ENCODE measurements at places on chromosomes 5 and 9.

- peaks cover 8% of the 10 kb centered on the region for H3K36me3 ChIP-seq
- H3K4me3 ChIP-seq: no peak overlapping the region
- H3K4me1 ChIP-seq: no peaks in the 10 kb centered on the region
- H3K27ac ChIP-seq: peak overlapping the region; percentile 73
Observed at GRCh38 chr5:96219580-96220281, 213.3 kb downstream of the PCSK1 start.

DNA sequence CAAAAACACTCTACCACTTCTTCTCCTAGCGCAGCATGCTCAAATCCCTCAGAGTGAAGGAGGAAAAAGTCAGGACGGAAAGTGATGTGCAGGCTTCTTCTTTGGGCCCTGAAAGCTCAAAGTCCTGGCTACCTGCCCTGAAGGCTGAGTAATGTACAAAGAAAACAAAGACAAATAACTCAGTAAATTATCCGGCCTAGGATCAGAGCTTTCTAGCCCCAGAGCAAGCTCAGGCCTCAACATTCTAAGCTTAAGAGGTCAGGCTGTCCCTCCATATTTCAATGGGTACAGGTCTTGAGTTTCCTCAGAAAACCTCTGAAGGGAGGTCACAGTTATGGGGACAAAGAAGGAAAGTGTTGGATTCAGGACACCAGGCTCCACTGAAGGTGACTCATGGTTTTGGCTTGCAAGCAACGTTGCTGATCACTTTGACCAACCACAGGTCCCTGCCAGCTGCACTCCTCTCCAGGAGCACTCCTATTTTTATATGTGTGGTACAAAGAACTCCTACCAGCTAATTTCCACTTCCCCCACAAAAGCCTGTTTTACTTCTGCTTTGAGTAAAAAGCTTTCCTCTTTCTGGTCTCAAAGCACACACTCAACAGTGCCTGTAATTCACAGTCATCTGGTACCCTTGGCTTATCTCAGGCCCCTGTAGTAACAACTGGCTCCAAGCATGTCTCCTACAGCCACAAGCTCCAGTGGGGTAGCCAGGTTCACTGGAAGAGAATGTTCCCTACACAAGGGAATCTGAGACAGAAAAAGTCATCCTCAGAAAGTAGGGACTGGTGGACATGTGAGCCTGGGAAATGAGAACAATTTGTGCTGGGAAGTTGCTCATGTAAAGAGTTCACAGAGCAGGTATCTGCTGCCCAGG, 115.7 kb downstream of the UGCG start:
- peaks cover 13% of the 10 kb centered on the region for H3K4me1 ChIP-seq
- H3K27ac ChIP-seq: peak overlapping the region; percentile 22
- H3K4me3 ChIP-seq: no peak overlapping the region
- H3K27me3 ChIP-seq: peaks cover 6% of the 10 kb centered on the region

DNA sequence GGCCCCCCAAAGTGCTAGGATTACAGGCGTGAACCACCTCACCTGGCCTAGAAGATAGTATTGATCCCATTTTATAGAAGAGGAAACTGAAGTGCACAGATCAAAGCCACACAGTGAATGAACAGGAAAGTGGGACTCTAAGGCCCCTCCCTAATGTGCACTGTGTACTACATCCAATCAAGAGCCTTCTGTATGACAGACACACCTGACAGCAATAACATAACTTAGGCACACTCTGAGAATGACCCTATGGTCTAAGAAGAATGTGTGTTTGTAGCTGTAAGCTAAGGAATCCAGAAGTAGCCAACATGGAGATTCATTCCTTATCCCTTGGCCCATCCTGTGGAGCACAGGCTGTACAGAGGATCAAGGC, 271.2 kb downstream of the SMARCA2 start:
- no peak overlapping the region for H3K27ac ChIP-seq
- no peaks in the 10 kb centered on the region for H3K36me3 ChIP-seq
- no peak overlapping the region for H3K4me3 ChIP-seq
- H3K4me1 ChIP-seq: peaks cover 26% of the 10 kb centered on the region
- DNase-seq: no peak

GRCh38 chr5:129616517-129616916, 131.4 kb upstream of the MINAR2 start:
- H3K27ac ChIP-seq: no peak overlapping the region
- no peaks in the 10 kb centered on the region for H3K27me3 ChIP-seq
- peaks cover 10% of the 10 kb centered on the region for H3K36me3 ChIP-seq

DNA sequence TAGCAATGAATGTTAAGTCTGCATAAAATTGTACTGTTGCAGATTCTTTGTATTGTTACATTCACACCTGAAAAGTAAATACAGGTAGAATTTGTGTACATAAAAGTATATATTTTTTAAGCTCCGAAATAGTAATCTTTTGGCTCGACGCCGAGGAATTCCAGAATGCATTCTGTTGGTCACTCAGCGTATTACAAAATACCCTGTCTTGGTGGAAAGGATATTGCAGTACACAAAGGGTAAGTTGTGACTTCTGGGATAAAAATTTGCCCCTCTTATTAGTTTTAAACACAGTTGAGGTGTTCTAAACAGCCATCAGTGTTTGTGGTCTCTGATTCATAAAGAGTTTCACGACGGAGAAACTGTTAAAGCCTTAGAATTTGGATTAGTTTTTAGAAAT, 257.6 kb downstream of the ARHGEF28 start:
- no peaks in the 10 kb centered on the region for H3K4me1 ChIP-seq
- H3K27ac ChIP-seq: no peak overlapping the region
- DNase-seq: no peak
- no peak overlapping the region for H3K4me3 ChIP-seq

- peaks cover 80% of the 10 kb centered on the region for H3K4me1 ChIP-seq
- peaks cover 38% of the 10 kb centered on the region for H3K27me3 ChIP-seq
- no peak for DNase-seq
- H3K4me3 ChIP-seq: peak overlapping the region; percentile 42
- H3K36me3 ChIP-seq: no peaks in the 10 kb centered on the region
Observed at GRCh38 chr9:129435291-129435690, 185.6 kb downstream of the C9orf50 start.

- peaks cover 19% of the 10 kb centered on the region for H3K4me1 ChIP-seq
- no peaks in the 10 kb centered on the region for H3K36me3 ChIP-seq
- H3K27me3 ChIP-seq: peaks cover 17% of the 10 kb centered on the region
- no peak overlapping the region for H3K4me3 ChIP-seq
Observed at GRCh38 chr9:135242049-135242396, 154.6 kb downstream of the OLFM1 start.

DNA sequence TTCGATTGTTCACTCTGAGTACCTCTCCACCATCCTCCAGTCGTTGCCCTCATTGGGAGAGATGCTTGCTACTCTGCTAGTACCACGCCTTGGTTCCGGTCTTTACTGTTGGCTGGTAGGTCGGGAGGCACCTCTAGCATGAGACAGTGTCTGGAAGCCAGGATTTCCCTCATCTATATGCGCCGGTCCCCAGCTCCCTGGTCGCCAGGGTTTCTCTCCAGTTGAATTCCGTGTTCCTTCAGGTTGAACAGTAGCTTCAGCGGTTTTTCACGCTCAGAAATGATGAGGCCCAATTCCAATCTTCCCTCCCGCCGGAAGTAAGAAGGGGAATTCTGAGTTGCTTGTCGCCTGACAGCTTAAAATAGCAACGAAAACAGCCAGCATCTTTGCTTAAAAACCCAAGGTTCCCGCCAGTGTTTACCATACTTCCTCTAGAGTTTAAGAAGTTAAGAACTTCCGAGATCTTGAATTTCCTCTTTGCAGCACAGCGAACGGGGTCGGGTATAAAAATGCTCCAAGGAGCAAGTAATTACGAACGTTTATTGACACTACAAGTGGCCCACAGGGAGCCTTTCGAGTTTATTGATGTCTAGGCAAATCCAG, 1.3 kb upstream of the ST8SIA4 start:
- no peak for DNase-seq
- H3K4me1 ChIP-seq: peaks cover 44% of the 10 kb centered on the region
- H3K4me3 ChIP-seq: peak overlapping the region; percentile 91
- H3K27ac ChIP-seq: no peak overlapping the region
- H3K36me3 ChIP-seq: no peaks in the 10 kb centered on the region
- peaks cover 48% of the 10 kb centered on the region for H3K27me3 ChIP-seq

DNA sequence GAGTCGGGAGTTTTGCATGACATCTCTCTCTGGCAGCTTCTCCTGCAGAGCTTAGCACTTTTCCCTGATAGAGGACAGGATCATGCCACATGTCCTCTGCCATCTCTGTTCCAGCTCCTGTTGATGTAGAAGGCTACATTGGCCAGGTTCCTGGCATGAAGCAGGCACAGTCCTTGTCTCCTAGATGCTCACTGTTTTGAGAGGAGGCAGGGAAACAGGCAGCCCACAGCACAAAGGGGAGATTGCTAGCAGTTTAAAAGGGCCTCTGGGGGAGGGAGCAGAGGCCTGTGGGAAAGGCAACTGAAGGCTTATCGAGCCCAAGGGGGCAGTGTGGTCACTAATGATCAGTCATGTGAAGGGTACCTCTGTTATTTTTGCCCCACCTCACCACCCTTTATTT, 10.7 kb downstream of the ARHGAP26 start:
- DNase-seq: peak; percentile 9
- peaks cover 65% of the 10 kb centered on the region for H3K4me1 ChIP-seq
- no peaks in the 10 kb centered on the region for H3K36me3 ChIP-seq
- H3K27ac ChIP-seq: peak overlapping the region; percentile 15
- no peaks in the 10 kb centered on the region for H3K27me3 ChIP-seq

GRCh38 chr9:110192531-110193261, 15.3 kb downstream of the C9orf152 start:
- peaks cover 13% of the 10 kb centered on the region for H3K27me3 ChIP-seq
- H3K27ac ChIP-seq: peak overlapping the region; percentile 95
- DNase-seq: no peak

- peaks cover 4% of the 10 kb centered on the region for H3K4me1 ChIP-seq
- H3K36me3 ChIP-seq: no peaks in the 10 kb centered on the region
- no peak overlapping the region for H3K4me3 ChIP-seq
- no peak overlapping the region for H3K27ac ChIP-seq
- no peak for DNase-seq
- H3K27me3 ChIP-seq: peaks cover 4% of the 10 kb centered on the region
Observed at GRCh38 chr9:12923468-12924009, 148.7 kb downstream of the LURAP1L start.

- H3K27ac ChIP-seq: no peak overlapping the region
- no peak overlapping the region for H3K4me3 ChIP-seq
- H3K36me3 ChIP-seq: no peaks in the 10 kb centered on the region
- DNase-seq: no peak
- H3K27me3 ChIP-seq: peaks cover 2% of the 10 kb centered on the region
- H3K4me1 ChIP-seq: peaks cover 9% of the 10 kb centered on the region
Observed at GRCh38 chr9:72044095-72044494, 16.3 kb downstream of the C9orf57 start.

DNA sequence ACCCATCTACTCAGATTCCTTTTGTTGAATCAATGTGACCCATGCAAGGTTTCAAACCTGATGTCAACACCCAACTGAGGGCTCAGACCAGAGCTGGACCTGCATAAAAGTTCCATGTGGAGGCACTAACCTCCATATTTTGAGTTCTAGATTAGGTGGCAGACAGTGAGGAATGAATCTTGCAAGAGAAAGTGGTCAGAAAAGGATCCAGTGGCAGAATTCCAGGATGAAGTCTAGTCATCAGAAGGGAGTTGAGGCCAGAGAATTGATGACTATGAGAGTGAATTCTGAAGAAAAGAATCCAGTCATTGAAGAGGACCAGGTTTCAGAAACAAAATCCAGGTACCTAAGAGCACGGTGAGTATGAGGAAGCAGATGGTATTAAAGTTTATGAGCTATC, 205.1 kb upstream of the RGMB start:
- H3K27me3 ChIP-seq: no peaks in the 10 kb centered on the region
- H3K27ac ChIP-seq: no peak overlapping the region
- H3K4me3 ChIP-seq: no peak overlapping the region
- H3K4me1 ChIP-seq: peaks cover 9% of the 10 kb centered on the region
- no peak for DNase-seq

DNA sequence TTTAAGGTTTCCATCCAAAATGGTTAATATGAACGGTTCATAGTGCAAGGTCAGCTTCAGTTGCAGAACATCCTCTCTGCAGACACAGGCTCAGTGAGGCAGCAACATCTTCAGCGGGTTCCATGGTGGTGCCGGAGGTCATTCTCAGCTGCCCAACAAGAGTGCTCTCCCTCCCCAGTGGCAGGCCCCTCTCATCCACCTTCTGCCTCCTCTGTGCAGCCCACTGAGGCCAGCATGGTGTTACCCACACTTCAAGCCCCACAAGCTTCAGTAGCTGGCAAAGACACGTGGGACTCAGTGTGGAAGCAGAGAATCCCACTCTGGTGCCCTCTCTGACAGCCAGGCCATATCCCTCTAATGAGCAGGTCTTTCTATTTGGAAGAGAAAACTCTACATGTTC, 4.1 kb upstream of the ARSI start:
- DNase-seq: no peak
- no peak overlapping the region for H3K4me3 ChIP-seq
- no peaks in the 10 kb centered on the region for H3K36me3 ChIP-seq
- H3K27me3 ChIP-seq: peaks cover under 1% of the 10 kb centered on the region
- no peak overlapping the region for H3K27ac ChIP-seq
- H3K4me1 ChIP-seq: peaks cover 80% of the 10 kb centered on the region

DNA sequence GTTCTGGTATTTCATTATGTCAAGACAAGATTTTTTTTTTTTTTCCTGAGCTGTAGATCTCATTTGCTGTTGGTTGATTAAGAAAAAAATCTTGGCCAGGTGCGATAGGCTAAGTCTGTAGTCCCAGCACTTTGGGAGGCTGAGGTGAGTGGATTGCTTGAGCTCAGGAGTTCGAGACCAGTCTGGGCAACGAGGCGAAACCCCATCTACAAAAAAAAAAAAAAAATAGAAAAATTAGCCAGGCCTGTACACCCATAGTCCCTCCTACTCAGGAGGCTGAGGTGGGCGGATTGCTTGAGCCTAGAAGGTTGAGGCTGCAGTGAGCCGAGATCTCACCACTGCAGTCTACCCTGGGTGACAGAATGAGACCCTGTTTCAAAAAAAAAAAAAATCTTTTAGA, 12.2 kb downstream of the CDC42SE2 start:
- H3K4me1 ChIP-seq: peaks cover 35% of the 10 kb centered on the region
- H3K36me3 ChIP-seq: peaks cover 51% of the 10 kb centered on the region
- H3K4me3 ChIP-seq: no peak overlapping the region
- H3K27ac ChIP-seq: no peak overlapping the region
- H3K27me3 ChIP-seq: no peaks in the 10 kb centered on the region
- no peak for DNase-seq

DNA sequence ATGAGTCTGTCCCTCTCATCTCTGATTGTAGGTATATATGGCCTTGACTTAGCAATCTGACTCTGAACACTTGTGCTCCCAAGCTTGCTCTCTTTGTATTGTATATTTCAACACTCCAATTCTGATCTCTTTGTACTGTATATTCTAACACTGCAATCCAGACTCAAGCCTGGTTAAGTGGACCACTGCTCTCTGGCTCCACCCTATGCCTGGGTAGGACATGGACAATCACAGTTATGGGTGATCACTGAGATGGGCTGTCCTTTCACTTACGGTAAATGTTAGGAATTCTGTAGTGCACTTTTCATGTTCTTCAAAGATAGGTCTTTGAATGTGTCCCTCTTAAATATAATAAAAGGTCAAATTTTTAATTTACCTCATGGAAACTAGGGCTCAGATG, 165.1 kb downstream of the TLR4 start:
- no peaks in the 10 kb centered on the region for H3K4me1 ChIP-seq
- DNase-seq: no peak
- peaks cover 10% of the 10 kb centered on the region for H3K27me3 ChIP-seq
- H3K36me3 ChIP-seq: no peaks in the 10 kb centered on the region
- H3K4me3 ChIP-seq: no peak overlapping the region
- H3K27ac ChIP-seq: no peak overlapping the region

GRCh38 chr9:91443994-91444392, 20.4 kb upstream of the NFIL3 start:
- peaks cover 8% of the 10 kb centered on the region for H3K36me3 ChIP-seq
- peaks cover 13% of the 10 kb centered on the region for H3K27me3 ChIP-seq
- H3K4me3 ChIP-seq: no peak overlapping the region

GRCh38 chr5:141412854-141413539, at the start of gene PCDHGA10:
TSS of gene PCDHGA10 (plus strand) at chr5:141412987. CDS start at chr5:141413176, 189 bp downstream.
- peaks cover 97% of the 10 kb centered on the region for H3K36me3 ChIP-seq
- peak within 1 kb of the TSS; percentile 81 for H3K27ac ChIP-seq
- H3K4me3 ChIP-seq: peak within 1 kb of the TSS; percentile 88
- H3K4me1 ChIP-seq: peaks cover 26% of the 10 kb centered on the region
- peaks cover 26% of the 10 kb centered on the region for H3K27me3 ChIP-seq

All from nephron progenitor cell (in vitro differentiated cells).